AG08396 (cell line): ENCODE measurements at places on chromosomes 1 and 21.

- DNase-seq = no peak
Observed at GRCh38 chr1:161195171-161195570, 3.7 kb downstream of the ADAMTS4 start.

DNA sequence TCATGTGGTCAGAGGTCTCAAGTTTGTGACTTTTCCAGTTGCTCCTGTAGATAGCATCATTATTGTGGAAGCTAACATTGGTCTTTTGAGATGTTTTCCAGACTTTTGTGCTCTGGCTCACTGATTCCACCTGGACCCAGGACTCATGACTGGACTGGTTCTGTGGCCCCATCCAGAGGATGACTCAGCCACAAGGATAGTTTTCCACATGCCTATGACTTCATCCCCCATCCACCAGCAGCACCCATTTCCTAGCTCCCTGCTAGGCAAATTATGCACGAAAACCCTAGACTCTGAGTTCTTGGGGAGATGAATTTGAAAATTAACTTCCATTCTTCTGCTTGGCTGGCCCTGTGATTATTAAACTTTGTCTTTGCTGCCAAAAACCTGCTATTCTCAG, 949.3 kb downstream of the MRPL39 start:
- no peak for DNase-seq

GRCh38 chr1:200072636-200073285, 45.3 kb downstream of the NR5A2 start:
- DNase-seq = no peak

DNA sequence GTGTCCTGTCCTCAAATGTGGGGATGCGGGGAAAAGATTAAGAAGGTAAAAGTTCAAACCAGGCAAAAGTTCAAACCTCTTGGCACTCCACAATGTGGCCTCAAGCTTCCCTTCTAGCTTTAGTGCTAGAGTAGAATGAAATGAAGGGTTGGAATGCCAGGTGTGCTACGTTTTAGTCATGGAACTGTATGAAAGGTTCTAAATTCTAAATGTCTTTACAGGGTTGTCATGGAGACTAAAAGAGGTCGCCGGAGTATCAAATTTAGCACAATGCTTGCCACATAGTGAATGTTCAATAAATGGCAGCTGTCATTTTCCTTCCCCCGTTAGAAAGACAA, 57.2 kb upstream of the LRRC8D start:
- DNase-seq = no peak

- no peak for DNase-seq
Observed at GRCh38 chr1:119981496-119981895, 85.2 kb upstream of the ADAM30 start.

- DNase-seq = no peak
Observed at GRCh38 chr1:54940042-54940441, 40.4 kb upstream of the TMEM61 start.

GRCh38 chr1:94285031-94285654, 47.8 kb upstream of the ARHGAP29 start:
- no peak for DNase-seq

DNA sequence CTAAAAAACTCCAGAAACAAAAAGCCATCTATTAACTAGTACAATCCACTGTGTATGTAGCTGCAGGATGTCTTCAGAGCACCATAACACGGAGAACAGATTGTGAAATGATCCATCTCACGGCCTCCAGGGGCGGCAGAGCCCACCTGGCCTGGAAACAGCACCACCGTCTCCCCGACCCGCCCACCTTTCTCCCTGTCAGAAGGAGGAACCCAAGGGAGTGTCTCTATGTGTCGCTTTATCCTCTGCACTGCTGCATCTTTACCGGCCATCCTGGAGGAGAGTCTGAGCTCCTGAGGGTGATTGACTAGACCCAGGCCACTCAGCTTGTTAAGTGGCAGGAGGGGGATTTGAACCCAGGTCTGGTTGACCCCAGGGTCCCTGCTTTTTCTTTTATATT, 405.0 kb downstream of the MATN1 start:
- DNase-seq = no peak

DNA sequence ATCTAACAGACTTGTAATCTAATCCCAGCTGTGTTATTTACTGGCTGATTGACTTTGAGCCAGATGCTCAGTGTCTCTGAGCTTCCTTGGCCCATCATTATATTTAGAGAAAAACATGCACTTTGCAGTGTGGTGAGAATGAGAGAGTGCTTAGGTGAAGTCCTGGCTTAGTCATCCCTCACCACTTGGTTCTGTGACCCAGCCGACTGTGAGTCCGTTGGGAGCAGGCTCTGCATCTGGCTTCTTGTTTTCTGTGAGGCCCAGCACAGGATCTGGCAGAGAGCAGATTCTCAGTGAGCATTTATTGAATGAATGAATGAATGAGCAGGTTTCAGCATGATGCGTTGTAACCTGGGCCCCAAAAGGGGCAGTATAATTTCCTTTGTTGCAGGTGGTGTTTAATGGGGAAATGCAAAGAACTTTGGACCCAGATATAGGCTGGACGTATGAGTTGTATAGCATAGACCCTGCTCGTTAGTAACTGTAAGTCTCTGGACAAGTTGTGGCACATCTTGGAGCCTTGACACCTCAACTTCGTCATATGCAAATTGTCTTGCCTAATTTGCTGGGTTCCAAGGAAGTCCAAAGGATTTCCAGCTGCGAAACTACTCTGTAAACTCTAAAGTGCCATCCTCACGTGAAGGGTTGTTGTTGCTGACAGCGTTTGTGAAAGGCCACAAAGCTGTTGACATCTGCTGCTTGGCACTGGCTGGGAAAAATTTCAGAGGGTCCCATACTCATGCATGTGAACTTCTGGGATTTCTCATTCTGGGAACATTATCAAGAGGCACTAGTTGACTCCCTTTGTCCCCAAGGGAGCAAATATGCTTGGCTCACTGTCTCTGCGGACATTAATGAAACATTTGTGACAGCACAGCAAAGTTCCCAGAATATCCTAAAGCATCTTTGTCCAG, 138.8 kb upstream of the USP24 start:
- no peak for DNase-seq

- no peak for DNase-seq
Observed at GRCh38 chr1:44670751-44671640, 3.3 kb downstream of the TMEM53 start.
